ENCODE measurements at places on chromosomes 3 and 15.

DNA sequence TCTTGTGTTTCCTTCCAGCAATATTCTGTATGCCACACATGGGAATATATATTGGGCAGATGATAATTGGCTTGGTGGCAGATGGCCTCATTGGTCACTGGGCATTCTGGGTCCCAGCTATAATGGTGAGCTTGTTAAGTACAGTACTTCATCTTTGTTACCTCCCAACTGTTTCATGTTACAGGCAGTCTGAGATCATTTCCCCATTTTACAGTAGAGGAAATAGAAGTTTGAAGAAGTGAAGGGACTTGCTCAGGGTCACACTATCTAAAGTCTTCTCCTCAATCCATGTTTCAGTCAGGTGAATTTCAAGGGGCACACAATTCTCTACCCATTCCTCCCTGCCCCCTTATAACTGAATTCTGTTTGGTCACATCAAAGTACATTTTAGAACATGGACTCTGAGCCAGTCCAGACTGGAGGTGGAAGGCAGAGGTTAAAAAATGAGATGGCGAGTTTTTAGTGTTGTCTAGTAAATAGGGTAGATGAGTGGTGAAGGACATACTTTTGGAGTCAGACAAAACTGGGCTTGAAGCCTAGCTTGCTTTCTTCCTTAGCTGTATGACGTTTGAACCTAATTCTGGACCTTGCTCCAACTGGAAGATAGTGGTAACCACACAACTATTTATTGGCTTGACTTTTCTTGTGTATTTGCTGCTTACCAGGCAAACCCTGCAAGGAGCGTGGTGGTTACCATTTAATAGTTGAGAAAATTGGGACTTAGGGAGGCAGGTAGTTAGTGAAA lies 2.5 kb downstream of the EEFSEC start:
- DNase-seq, result no peak

- DNase-seq, result no peak
Observed at GRCh38 chr3:133474817-133475216, 75.0 kb downstream of the BFSP2 start.

GRCh38 chr3:50405249-50405648 lies 45.9 kb upstream of the TMEM115 start:
- no peak for DNase-seq

- no peak for DNase-seq
Observed at GRCh38 chr3:186786922-186787321, 3.5 kb downstream of the EIF4A2 start.

- DNase-seq, result peak; percentile 73
Observed at GRCh38 chr3:192215-192929, 4.2 kb upstream of the CHL1 start.

- no peak for DNase-seq
Observed at GRCh38 chr15:29785136-29785535, 37.1 kb downstream of the TJP1 start.

GRCh38 chr3:65439641-65440284 lies 599.0 kb downstream of the MAGI1 start:
- peak; percentile 95 for DNase-seq

- DNase-seq, result no peak
Observed at GRCh38 chr3:89699771-89700170, 592.4 kb downstream of the EPHA3 start.

- DNase-seq, result peak; percentile 93
Observed at GRCh38 chr3:194135806-194136518, at the start of gene HES1. Gene HES1, plus strand, starts transcription at chr3:194136148. Its CDS starts 233 bp downstream, at chr3:194136381.

- DNase-seq, result no peak
Observed at GRCh38 chr3:172294223-172294806, 153.9 kb downstream of the GHSR start.

DNA sequence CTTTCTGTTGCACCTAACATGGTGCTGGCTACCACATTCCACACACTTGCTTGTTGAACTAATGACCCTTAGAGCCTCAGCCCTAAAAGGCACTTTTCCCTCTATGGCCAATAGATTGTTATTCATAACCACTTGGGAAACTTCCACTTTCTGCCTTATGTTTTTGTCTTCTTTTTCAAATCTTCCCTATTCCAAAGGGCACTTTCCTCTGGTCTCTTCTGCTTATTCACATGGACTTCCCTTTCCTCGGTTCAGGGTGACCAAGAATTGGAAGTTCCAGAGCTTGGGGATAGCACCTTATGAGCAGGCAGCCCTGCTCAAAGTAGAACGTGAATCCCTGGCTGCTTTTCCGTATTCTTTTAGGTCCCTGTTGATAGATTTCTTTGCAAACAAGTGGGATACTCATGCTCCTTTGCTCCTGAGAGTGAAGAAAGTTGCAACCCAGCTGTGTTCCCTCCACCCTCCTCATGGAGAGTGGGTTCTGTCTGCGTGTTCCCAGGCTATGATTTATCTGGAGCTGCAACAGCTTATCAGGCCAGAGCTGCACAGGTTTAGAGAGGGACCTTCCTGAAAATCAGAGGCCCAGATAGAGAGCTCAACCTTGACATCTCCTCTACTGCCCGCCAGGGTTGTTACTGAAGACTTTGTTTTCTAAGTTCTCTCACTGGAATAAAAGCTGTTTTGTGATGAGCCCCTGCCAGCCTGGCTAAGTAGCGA lies 58.8 kb upstream of the MYZAP start:
- DNase-seq, result no peak

DNA sequence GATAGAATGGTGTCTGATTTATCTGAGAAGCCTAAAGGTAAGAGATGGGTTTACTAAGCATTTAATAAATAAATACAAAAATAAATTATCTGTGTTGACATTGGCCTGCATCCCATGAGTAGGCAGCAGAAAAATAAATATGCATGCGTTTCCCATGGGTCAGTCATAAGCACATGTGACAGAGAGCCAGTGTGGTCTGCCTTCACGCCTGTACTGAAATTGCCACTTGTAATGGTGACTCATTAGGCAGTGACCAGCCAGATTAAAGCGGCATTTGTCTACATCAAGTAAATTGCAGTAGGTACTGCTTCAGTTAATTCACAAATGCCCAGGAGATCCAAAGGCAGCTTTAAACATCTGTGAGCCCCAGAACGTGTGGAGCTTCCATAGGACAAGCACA lies 399.6 kb downstream of the NAALADL2 start:
- DNase-seq, result no peak

DNA sequence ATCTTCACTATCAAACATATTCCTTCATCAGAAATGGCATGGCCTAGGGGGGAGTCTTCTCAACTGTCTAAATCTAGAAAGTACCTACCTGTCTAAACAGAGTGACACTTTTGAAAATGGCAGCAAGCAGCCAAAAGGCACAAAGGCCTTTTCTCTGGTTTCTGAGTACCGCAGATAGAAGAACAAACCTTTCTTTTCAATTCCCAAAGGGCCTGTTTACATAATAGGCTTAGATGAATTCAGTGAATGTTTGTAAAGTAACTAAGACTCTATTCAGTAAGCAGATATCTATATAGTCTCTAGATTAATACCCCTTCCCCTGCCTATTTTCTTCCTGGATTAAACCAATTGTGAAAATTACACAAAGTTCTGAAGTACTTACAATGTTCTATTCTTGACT lies 7.1 kb downstream of the MYEF2 start:
- DNase-seq, result no peak

DNA sequence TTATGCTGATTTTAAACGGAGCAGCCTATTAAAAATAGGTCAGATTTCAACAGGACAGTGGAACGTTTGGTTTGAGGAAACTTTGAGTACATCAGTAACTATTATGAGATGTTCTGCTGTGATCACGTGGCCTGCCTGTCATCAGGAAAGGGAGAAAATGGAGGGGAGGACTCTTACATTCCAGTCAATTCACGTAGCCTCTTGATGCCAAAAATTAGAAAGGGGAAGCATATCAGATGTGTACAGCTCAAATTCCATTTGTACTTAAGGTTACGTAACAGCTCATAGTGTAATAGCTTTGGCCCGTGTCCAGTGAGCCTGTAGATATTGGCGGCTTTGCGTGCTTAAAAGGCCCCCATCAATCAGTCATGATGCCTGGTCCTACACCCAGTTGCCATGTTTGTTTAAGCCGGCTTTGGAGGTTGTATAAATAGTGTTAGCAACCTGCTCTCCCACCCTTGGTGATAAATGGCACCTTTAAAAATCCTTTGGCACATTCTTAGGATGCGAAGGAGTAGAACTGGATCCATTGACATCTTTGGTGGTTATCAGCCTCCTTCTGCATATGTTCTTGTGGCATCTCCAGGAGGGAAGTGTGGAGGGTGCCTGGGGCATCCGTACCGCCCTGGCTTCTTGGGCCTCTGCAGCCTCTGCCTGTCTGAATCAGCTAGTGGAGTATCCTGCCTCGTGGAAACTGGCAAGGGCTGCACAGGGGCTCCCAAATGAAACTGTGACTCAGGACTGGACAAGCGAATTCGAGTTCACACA lies 163.9 kb downstream of the THSD4 start:
- no peak for DNase-seq

DNA sequence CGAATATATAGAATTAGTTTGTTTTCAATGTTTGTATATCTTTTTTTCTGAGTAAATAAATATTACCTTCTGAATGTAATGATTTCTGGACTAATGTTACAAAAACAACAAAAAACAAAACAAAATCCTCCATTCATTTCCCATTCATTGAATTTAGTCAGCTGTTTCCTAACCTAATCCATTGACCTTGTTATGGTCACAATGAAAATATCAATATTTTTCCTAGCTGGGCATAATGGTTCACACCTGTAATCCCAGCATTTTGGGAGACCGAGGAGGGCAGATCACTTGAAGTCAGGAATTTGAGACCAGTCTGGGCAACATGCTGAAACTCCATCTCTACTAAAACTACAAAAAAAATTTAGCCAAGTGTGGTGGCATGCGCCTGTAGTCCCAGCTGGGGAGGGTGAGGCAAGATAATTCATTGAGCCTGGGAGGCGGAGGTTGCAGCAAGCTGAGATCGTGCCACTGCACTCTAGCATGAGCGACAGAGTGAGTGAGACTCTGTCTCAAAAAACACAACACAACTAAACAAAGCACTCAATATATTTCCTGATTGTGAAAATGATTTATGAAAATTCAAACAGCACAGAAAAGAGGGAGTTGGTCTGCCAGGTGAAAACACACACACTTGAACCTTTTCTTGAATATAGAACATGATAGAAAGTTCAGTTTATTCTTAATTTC lies 23.0 kb upstream of the PLSCR4 start:
- no peak for DNase-seq

DNA sequence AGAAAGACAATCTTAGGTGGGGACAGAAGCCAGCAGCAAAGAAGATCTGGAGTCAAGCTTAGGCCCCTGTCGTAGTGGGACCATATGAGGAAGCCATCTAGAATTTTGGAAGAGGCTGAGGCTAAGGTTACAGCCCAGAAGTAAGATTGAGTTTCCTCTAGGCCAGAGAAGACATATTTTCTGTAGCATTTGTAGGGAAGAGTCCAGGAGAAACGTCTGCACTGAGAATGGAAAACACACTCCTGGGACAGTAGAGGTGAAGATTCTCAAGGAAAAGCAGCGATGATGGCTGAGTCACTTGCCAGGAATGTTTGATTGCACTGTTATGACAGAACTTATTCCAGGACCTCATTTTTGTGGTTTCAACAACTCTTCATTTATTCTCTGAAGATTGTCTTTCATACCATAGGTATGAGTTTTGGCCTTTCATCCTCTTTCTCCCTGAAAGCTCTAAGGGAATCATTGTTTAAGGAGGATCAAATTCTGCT lies 107.2 kb downstream of the GTPBP8 start:
- DNase-seq, result no peak

DNA sequence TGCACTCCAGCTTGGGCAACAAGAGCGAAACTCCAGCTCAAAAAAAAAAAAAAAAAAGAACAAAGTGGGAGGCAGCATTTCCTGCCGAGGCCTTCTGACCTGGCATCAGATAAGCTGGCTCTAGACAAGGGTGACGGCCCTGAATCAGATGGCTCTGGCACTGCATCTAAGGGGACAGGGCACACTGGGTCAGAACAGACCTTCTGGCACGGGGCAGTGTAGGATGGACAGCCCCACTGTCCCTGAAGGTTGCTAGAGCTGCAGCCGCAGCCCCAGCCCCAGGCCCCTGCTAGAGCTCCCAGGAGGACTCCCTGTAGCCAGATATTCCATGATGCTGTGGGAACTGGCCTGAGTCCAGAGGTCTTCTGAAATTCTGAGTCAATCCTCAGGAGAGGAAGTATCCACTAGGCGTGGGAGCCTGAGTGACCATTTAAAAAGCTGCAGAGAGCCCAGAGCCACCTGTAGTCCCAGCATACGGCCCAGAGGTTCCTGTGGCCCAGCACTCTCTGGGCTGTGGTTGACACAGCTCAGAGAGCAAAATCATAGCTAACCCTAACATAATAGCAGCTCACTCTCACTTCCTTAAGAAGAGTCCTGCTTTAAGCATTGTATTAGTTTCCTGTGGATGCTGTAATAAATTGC lies 69.2 kb upstream of the MFGE8 start:
- DNase-seq, result no peak

DNA sequence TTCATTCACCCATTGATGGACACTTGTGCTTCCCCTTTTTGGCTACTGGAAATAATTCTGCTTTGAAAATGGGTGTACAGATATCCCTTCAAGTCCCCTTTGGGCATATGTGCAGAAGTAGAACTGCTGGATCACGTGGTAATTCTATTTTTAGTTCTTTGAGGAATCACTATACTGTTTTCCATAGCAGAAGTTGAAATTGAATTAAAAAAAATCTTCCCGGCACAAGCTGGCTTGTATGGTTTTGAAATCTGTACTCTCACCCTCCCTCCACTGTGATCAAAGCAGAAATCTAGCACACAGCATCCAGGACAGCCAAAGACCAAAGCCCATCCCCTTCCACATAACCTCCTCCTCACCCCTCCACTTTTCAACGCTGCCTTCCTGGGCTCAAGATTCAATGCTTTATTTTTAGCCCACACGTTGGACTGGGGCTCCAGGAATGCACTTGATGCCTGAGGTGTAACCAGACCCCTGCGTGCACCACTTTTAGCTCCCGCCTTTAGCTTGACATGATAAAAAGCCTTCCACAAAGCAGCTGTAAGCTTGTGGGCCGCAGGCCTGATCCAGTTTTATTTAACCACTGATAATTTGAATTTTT lies 29.9 kb downstream of the TMEM40 start:
- no peak for DNase-seq
